ENCODE measurements at places on chromosomes 16 and 17.

DNA sequence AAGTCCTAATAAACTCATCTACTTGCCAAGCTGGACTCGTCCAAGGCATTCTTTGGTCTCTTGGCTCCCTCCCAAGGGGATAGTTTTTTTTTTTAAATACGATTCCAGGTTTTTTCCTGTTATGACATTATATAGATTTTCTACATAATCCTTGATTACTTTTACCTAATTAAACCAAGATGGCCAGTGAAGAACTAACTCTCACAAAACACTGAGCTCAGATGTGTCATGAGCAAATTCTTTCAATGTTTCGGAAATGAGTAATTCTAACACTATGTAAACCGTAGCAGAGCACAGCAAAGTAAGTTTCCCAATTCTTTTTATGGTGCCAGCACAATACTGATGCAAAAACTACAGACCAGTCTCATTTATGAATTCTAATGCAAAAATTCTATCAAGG lies 1.8 kb downstream of the ZNF23 start:
- peak; percentile 86 for DNase-seq

GRCh38 chr16:50478773-50479149 lies 69.4 kb upstream of the NKD1 start:
- DNase-seq = no peak

GRCh38 chr17:17758941-17759563 lies 77.7 kb downstream of the SREBF1 start:
- no peak for DNase-seq

GRCh38 chr17:55266051-55266957 lies 1.5 kb downstream of the HLF start:
- no peak for DNase-seq

- DNase-seq = no peak
These were observed 38.9 kb downstream of the SHCBP1 start for GRCh38 chr16:46582313-46582712.

- no peak for DNase-seq
These were observed 45.0 kb downstream of the KCNJ16 start for GRCh38 chr17:70119983-70120382.
